ENCODE measurements at places on chromosomes 11 and 22. TPM values are rescaled to one million over a fixed set of nuclear protein-coding genes. Genes with fewer than 3 reads are reported as not detected.

DNA sequence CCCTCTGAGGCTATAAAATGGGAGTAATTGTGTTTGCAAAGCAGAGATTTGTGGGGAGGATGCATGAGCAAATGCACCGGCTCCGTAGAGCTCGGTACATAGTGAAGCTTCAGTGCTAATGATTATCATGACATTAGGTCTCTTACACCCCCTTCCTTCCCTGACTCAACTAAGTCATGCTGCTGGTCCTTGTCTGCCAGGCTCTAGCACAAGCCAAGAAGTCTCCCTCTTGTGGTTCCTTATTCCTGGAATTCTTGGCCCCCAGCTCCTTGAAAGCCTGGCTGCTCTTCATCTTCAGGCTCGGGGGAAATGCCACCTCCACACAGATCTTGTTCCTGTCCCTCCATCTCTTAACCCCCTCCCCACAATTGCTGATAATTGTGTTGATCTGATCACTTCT, 45.7 kb upstream of the SYT13 start:
- H3K36me3 ChIP-seq = no peaks in the 10 kb centered on the region
- no peak overlapping the region for H3K27ac ChIP-seq
- no peak overlapping the region for H3K4me3 ChIP-seq

The ATG16L2 gene
- total RNA-seq = 25.2 TPM

The FAM168A gene
- total RNA-seq = 17.3 TPM

- no peaks in the 10 kb centered on the region for H3K4me1 ChIP-seq
- no peak overlapping the region for H3K27ac ChIP-seq
- no peaks in the 10 kb centered on the region for H3K27me3 ChIP-seq
- no peak for DNase-seq
Observed at GRCh38 chr11:114738954-114739353, 60.6 kb downstream of the NXPE2 start.

DNA sequence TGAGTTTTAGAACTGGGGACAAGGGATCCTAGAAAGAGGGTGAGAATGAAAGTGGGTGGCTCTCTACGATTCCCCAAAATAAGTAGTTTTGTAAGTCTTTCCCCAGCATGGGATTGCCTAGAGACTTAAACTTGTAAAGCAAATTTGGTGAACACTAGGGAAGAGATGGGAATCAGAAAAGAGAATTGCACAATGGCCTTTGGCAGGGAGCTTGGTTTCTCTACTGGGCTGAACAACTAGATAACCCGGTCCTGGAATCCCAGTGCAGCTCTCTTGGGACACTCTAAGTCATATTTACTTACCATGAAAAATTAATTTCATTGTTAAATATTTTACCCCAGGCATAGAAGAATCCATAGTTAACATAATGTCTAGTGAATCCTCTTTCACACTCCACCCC, 16.5 kb upstream of the USP18 start:
- no peaks in the 10 kb centered on the region for H3K36me3 ChIP-seq
- DNase-seq = no peak
- no peak overlapping the region for H3K4me3 ChIP-seq
- no peaks in the 10 kb centered on the region for H3K27me3 ChIP-seq
- H3K27ac ChIP-seq = no peak overlapping the region

DNA sequence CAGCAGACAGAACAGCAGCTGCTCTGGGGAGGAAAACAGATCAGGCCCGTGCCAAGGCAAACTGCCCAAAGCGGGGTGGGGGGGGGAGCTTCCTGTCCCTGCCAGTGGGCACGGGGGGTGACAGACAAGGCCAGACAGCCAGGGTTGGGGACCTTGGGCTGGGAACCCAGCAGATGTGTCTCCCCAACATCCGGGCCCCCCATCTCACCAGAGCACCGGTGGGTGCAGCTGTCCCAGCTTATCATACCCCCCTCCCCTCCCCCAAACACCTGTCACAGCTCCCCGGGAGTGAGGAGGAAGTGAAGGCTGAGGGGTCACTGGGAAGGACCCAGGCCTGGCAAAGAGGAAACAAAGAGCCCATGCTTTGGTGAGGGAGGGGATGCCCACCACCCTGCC, 1.3 kb downstream of the PPP1R14B start:
- H3K27ac ChIP-seq = peak overlapping the region; percentile 41
- no peaks in the 10 kb centered on the region for H3K36me3 ChIP-seq
- DNase-seq = peak; percentile 57
- no peaks in the 10 kb centered on the region for H3K27me3 ChIP-seq
- peak overlapping the region; percentile 64 for H3K4me3 ChIP-seq

GRCh38 chr11:34207487-34208180, 102.2 kb downstream of the NAT10 start:
- no peaks in the 10 kb centered on the region for H3K27me3 ChIP-seq
- no peaks in the 10 kb centered on the region for H3K36me3 ChIP-seq
- no peak for DNase-seq
- H3K27ac ChIP-seq = no peak overlapping the region
- H3K4me1 ChIP-seq = peaks cover 9% of the 10 kb centered on the region

- H3K4me1 ChIP-seq = peaks cover 2% of the 10 kb centered on the region
- no peak overlapping the region for H3K4me3 ChIP-seq
- no peak for DNase-seq
Observed at GRCh38 chr11:33624083-33624482, 76.5 kb downstream of the C11orf91 start.

The MS4A12 gene
- total RNA-seq = not detected

GRCh38 chr22:25651332-25652085, 87.0 kb downstream of the GRK3 start:
- no peak overlapping the region for H3K27ac ChIP-seq
- no peaks in the 10 kb centered on the region for H3K27me3 ChIP-seq
- no peaks in the 10 kb centered on the region for H3K36me3 ChIP-seq
- DNase-seq = no peak
- H3K4me3 ChIP-seq = no peak overlapping the region
- H3K4me1 ChIP-seq = no peaks in the 10 kb centered on the region

DNA sequence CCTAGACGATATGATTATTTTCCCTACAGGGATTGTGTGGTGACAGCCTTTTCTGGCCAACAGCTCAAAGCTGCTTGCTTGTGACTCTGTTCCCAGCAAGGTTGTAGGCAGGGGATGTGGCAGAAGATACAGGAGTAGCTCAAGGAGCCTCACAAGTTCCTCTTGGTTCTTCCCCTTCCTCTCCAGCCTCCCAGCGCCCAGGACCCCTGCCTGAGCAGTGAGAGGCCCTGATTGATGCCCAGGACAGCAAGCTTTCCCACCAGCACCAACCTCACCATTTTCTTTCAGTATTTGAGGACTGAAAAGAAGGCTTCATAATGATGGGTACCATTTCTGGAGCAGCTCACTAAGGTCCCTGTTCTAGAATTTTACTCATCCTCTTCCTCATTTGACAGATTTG, 248.0 kb downstream of the TENM4 start:
- H3K4me3 ChIP-seq = no peak overlapping the region
- no peaks in the 10 kb centered on the region for H3K27me3 ChIP-seq
- H3K27ac ChIP-seq = no peak overlapping the region
- H3K4me1 ChIP-seq = no peaks in the 10 kb centered on the region
- no peak for DNase-seq

The IFITM10 gene
- total RNA-seq = 1.1 TPM

- H3K27me3 ChIP-seq = no peaks in the 10 kb centered on the region
- H3K27ac ChIP-seq = no peak overlapping the region
- H3K4me3 ChIP-seq = no peak overlapping the region
- H3K4me1 ChIP-seq = no peaks in the 10 kb centered on the region
Observed at GRCh38 chr22:25827415-25827814, 85.4 kb downstream of the MYO18B start.

- no peaks in the 10 kb centered on the region for H3K27me3 ChIP-seq
- H3K4me1 ChIP-seq = no peaks in the 10 kb centered on the region
- H3K36me3 ChIP-seq = no peaks in the 10 kb centered on the region
- no peak overlapping the region for H3K4me3 ChIP-seq
- no peak for DNase-seq
Observed at GRCh38 chr22:47345025-47345424, 582.6 kb downstream of the TBC1D22A start.

- no peak for DNase-seq
- no peaks in the 10 kb centered on the region for H3K4me1 ChIP-seq
Observed at GRCh38 chr22:49233507-49234100, 594.1 kb downstream of the BRD1 start.

- no peak overlapping the region for H3K27ac ChIP-seq
- H3K4me3 ChIP-seq = no peak overlapping the region
- H3K27me3 ChIP-seq = no peaks in the 10 kb centered on the region
- no peak for DNase-seq
- H3K36me3 ChIP-seq = no peaks in the 10 kb centered on the region
- no peaks in the 10 kb centered on the region for H3K4me1 ChIP-seq
Observed at GRCh38 chr22:38510416-38510970, 4.4 kb upstream of the DDX17 start.

DNA sequence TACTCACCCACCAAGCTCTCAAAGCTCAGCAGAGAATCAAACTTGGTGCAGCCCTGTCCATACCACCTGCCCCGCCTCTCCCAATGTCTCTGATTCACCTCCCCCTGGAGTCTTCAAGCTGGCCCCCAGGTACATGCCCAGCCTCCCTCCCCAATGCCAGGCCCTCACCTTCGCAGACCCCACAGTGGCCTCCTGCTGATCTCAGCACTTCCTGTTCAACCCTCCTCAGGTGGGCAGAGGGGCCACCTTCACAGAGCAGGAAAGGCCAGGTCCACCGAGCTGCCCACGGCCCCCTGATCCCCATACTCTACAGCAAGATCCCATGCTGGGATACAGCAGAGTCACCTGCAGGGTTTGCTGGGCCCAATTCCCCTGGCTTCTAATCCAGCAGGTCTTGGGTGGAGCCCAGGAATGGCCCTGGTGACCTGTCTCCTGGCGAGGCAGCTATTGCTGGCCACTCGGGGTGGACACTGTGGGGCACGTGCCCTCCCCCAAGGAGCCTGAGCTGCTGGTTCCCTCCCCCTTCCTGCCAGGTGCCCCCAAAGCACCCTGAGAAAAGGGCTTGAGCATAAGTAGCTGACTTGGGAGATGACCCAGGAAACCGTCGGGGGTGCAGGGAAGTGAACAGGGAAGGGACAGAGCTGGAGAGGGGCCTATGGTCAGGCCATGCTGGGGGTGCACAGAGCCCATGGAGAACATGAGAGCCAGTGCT, 150.7 kb downstream of the BRD1 start:
- H3K36me3 ChIP-seq = no peaks in the 10 kb centered on the region
- H3K4me1 ChIP-seq = no peaks in the 10 kb centered on the region
- DNase-seq = no peak
- no peak overlapping the region for H3K27ac ChIP-seq

- no peak overlapping the region for H3K27ac ChIP-seq
- H3K4me3 ChIP-seq = no peak overlapping the region
- H3K4me1 ChIP-seq = peaks cover 3% of the 10 kb centered on the region
- DNase-seq = no peak
- H3K27me3 ChIP-seq = no peaks in the 10 kb centered on the region
- no peaks in the 10 kb centered on the region for H3K36me3 ChIP-seq
Observed at GRCh38 chr11:17988465-17988864, 24.4 kb downstream of the SERGEF start.

DNA sequence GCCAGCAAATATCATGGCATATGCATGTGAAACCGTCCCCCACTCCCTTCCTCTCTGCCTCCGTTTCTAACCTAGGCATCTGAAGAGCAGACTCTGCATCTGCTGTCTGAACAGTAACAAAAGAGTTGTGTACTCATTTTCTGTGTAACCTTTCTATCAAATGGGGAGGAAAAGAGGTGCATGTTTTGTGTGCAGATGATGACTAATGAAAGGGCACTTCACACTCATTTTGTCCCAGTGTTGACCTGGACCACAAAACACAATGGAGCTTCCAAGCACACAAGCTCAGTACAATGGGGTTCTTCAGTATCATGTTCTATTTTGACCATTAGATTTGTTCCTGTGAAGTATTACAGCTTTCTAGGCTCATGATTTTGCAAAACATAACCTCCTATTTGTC, 13.0 kb downstream of the JHY start:
- no peaks in the 10 kb centered on the region for H3K4me1 ChIP-seq
- no peaks in the 10 kb centered on the region for H3K36me3 ChIP-seq
- no peaks in the 10 kb centered on the region for H3K27me3 ChIP-seq
- no peak overlapping the region for H3K4me3 ChIP-seq

The ZNF70 gene
- total RNA-seq = 16.1 TPM

The NAGA gene
- 25.5 TPM for total RNA-seq

DNA sequence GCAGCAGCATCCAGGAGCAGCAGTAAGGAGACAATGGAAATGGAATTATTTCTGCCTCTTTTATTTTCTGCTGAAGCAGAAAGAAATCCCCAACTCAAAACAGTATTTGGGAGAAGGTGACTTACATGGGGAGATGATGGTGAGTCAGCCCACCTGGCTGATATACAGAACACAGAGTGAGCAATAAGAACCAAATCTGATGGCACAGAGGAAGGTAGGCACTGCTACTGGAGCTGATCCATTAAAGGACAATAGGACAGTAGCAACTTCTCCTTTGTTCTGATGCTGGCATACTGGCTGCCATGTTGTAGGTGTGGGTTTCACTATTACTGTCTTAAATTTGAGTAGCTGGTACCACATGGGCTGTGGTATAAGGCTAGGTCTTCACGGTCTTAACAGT, 45.2 kb downstream of the CLPB start:
- no peak overlapping the region for H3K4me3 ChIP-seq
- no peaks in the 10 kb centered on the region for H3K4me1 ChIP-seq
- no peaks in the 10 kb centered on the region for H3K36me3 ChIP-seq
- DNase-seq = no peak
- no peaks in the 10 kb centered on the region for H3K27me3 ChIP-seq

The GGTLC2 gene
- not detected for total RNA-seq

The SGSM1 gene
- 3.2 TPM for total RNA-seq

- H3K4me1 ChIP-seq = no peaks in the 10 kb centered on the region
- no peak overlapping the region for H3K27ac ChIP-seq
- H3K4me3 ChIP-seq = no peak overlapping the region
- H3K36me3 ChIP-seq = no peaks in the 10 kb centered on the region
Observed at GRCh38 chr22:29348956-29349355, 33.5 kb upstream of the RASL10A start.

The MS4A8 gene
- 3.3 TPM for total RNA-seq

DNA sequence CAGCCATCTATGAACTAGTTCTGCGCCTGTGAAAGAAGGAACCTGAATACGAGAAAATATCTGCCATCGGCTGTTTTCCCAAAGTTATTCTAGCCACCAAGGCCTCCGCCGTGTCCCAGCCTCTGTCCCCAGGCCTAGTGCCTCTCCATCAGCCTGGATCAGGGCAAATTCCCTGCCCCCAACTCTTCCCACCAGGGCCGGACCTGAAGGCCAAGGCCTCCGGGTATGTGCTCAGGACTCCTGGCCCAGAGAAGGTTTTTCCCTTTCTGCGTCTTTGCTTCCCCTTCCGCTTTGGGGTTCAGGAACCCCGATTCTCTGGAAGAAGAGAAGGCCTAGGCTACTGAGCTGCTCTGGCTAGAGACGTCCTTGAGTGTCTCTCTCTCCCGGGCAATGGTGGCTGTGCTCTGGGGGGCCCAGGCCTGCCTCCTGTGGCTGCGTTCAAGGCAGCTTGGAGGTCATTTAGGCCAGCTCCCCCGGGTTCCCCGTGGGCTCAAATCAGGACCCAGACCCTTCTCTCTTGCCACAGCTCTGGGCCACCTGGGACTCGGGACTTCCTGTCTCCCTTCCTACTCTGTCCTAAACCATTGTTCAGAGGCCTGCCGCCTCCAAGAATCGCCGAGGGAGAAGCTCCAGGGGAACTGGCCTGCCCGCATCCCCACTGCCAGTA, 1.6 kb downstream of the ALX4 start:
- H3K27me3 ChIP-seq = no peaks in the 10 kb centered on the region
- no peak overlapping the region for H3K27ac ChIP-seq
- peaks cover 10% of the 10 kb centered on the region for H3K4me1 ChIP-seq
- H3K36me3 ChIP-seq = no peaks in the 10 kb centered on the region
